ENCODE measurements at places on chromosomes 16 and 17. TPM values are rescaled to one million over a fixed set of nuclear protein-coding genes. Genes with fewer than 3 reads are reported as not detected.

DNA sequence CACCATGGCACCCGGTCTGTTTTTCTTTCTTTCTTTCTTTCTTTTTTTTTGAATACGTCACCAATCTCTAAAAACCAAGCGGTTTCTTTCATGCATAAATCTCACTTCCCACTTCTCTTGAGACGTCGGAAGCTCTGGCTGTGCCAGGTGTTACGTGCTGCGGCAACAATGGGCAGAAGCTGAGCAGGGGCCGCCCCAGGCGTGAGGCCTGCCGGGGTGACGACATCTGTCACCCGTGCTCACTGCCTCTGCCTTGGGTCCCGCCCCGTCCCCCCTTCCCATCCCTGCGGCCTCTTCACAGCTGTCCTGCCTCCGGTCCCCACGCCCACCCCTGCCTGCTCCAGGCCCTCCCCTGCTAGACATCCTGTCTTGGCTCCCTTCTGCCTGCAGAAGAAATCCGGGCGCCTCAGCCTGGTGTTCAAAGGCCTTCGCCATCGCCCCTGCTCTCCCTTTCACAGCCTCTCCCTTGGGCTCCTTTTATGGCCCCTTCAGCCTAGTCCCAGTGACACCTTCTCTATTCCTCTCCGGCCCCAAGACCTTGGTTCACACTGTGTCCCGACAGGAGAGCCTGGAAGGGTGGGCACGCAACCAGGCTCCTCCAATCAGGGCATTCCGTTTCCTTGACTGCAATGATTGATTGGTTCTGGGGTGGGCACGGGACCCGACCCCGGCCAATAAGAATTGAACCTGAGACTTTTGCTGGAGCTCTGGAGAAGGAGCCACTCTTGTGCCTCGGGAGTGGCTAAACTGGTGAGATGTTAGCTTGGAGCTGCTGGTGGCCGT, 4.8 kb downstream of the P2RX1 start:
- no peak for DNase-seq

DNA sequence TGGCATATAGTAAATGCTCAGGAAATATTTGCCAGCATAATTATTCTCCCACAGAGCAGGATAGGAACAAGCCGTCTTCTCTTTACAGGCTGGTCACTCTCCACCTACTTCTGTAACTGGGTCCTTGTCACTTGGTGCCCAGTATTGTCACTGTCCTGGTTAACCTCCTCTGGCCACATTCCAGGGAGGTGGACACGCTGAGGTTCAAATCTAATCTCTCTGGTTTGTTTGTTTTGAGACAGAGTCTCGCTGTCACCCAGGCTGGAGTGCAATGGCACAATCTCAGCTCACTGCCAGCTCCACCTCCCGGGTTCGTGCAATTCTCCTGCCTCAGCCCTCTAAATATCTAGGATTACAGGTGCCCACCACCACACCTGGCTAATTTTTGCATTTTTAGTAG, 15.6 kb downstream of the SBK1 start:
- DNase-seq = no peak

GRCh38 chr17:74598346-74599022, 6.4 kb upstream of the CD300LD start:
- DNase-seq = no peak

- DNase-seq = peak; percentile 58
These were observed 14.5 kb downstream of the SLC7A6OS start for GRCh38 chr16:68296291-68296690.

- no peak for DNase-seq
These were observed 80.4 kb downstream of the COX10 start for GRCh38 chr17:14149751-14150150.

DNA sequence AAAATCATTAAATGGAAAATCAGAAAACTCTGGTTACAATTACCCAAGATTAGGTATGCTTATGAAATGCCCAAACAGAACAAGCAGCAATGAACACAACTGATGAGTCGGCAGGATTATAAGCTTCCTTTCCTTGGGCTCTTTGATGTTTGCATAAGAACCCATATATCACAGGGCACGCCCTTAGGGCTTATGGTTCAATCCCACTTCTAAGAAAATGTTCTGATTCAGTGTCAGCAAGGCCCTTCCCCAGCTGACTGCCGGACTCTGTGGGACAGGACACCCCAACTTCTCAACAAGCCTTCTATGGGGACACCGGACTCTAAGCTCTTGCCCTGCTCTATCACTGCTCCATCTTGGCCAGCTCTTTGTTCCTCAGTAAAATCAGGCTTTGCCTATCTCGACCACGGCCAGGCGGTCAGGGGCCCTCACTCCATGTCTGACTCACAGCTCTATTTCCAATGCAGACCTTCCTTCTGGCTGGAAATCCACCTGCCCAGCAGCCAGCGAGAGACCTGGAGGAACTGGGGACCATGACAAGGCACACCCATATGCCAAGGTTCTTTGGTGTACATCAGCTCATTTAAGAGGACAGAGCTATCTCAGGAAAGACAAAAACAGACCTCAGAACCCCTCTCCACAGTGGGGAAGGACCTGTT, 26.8 kb downstream of the LITAFD start:
- DNase-seq = no peak

GRCh38 chr17:2312736-2313135, 9.0 kb downstream of the SRR start:
- DNase-seq = no peak

The OTOA gene
- 0.15 TPM for total RNA-seq

The SLFN12L gene
- total RNA-seq = 0.87 TPM

The KRT31 gene
- not detected for total RNA-seq

The CCL7 gene
- total RNA-seq = not detected
